ENCODE measurements at places on chromosomes 5 and 9. TPM values are rescaled to one million over a fixed set of nuclear protein-coding genes. Genes with fewer than 3 reads are reported as not detected.

The IFNA2 gene
- not detected for total RNA-seq

The FSTL4 gene
- total RNA-seq = not detected

The SPINK13 gene
- not detected for total RNA-seq

The ANGPTL2 gene
- total RNA-seq = 55.8 TPM

The PDLIM4 gene
- 49.3 TPM for total RNA-seq

The ABO gene
- total RNA-seq = not detected

The TRIM7 gene
- 3.0 TPM for total RNA-seq

The GTF2H2C gene
- total RNA-seq = 35.5 TPM
